HFF-Myc (cell line): ENCODE measurements at places on chromosomes 7 and 10.

GRCh38 chr7:14995774-14996173 is 93.2 kb upstream of the DGKB start:
- no peak for DNase-seq

- no peak for DNase-seq
These were observed 122.5 kb downstream of the KIAA1217 start for GRCh38 chr10:24331457-24331856.

DNA sequence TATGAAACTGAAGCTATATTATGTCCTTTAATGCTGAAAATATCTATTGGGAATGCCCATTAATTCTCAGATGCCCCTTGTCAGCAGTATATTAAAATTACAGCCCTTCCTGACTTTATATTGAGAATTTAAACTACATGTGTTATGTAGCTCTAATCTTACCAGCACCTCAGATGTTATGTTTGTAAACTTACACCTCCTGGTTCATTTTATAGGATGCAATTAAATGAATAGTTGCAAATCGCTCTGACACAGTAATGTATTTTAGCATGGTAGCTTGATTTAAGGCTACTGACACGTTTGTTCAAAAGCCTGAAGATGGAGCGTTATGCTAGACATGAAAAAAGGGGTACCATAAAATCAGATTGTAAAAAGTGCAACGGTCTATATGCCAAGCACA is 35.0 kb upstream of the MET start:
- DNase-seq: no peak

GRCh38 chr7:149245744-149246143 is 6.3 kb downstream of the ZNF212 start:
- DNase-seq: no peak

DNA sequence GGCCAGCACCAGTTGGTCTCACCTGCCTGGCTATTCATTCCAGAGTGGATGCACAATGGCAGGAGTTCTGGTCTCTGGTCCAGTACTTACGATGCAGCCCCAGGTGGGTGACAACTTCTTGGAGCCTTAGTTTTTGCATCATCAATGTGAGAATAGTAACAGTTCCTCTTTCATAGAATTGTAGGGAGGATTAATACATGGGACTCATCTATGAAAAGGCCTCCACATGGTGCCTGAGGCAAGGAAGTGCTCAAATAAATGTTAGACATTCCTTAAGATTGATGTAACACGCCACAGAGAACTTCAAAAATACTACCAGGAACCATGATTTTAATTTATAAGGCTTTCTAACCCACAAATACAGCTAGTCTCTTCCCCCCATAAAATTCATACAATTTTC is 120.1 kb upstream of the CHST15 start:
- DNase-seq: no peak

GRCh38 chr10:17112566-17112965 is 17.0 kb downstream of the CUBN start:
- no peak for DNase-seq

- DNase-seq: no peak
These were observed 101.3 kb downstream of the STRA8 start for GRCh38 chr7:135334830-135335543.

DNA sequence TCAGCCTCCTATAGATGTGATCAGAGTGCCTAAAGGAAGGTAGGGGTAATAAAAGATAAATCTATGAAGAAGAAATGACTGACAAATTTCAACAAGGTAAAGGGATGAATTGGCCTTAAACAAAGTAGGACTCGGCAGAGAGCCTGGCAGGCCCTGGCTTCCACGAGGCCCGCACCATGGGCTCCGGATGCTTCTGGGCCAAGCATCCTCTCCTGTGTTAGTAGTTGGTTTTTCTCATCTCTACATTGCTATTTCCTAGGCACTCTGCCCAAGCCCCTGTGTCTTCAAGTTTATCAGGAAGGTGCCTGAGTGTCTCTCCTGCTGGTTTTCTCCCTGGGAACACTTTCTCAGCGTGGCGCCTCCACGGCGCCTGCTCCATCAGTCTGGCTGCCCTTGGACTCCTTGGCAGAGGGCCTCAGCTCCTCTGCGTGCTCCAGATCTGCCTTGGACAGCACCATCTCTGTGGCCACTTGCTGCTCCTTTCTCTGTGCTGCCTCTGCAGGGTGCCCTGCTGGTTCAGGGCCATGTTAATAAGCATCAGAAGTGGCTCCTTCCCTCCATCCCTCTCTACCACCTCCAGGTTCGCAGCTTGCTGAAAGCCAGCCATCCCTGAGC is 413.3 kb upstream of the DPP6 start:
- no peak for DNase-seq

DNA sequence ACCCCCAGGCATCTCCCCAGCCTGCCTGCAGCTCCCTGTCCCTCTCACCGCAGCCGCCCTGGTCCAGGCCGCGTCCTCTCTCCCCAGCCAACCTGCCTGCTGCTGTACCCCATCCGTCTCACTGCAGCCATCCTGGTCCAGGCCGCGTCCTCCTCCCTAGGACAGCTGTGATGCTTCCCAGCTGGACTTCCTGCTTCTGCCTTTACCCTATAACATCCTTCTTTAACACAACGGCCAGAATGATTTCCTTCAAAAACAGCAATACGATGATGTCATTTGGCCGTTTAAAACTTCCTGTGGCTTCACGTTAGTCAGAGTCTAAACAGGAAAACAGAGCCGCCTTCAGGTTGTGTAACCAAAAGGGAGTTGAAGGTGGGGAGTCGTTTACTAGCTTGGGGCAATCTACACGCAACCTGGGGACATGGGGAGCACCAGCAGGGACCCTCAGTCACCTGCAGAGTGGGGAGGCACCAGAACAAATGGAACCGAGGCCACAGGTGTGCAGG is 32.2 kb upstream of the ZFAND2A start:
- DNase-seq: no peak

GRCh38 chr7:84044834-84045233 is 149.8 kb downstream of the SEMA3A start:
- no peak for DNase-seq

GRCh38 chr10:4947635-4948596 is 15.3 kb upstream of the AKR1C1 start:
- DNase-seq: peak; percentile 36

- peak; percentile 48 for DNase-seq
These were observed 42.6 kb upstream of the CC2D2B start for GRCh38 chr10:95864906-95865813.

DNA sequence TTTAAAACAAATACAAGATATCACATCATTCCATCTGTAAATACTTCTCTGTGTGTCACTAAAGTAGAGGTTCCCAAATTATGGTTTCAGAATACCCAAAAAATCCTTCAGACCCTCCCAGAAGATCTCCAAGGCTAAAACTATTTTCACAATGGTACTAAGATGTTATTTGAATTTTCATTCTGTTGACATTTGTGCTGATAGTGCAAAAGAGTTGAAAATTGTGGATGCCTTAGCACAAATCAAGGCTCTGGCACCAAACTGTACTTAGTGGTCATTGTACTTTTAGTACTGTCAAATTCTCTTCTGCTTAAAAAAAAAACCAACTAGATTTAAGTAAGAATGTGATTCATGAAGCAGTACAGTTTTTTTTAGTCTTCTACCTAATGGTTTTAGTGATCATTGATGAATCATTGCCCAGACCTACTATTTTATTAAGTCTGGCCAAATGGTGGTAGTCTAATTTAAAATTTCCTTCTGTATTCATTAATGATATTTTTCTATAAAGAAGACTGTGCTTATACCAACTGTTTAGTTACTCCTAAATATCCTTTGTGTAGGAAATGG is 50.5 kb downstream of the TPST1 start:
- DNase-seq: no peak

DNA sequence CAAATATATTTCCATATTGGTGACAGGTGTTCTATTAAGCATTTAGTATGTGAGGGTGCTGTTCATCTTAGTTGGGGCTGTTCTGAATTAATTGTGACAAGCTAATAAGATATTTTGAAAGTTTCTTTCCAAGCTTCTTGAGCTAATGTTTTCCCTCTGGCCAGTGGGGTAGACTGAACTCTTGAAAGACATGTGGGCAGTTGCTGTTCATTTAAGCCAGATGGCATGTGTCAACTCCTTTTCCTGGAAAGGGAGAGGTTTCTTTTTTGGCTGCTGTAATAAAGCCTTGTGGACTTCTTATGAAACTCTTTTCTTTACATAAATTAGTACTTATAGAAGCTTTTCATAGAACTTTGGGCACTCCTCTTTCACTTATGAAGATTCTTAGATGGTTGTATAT is 21.7 kb downstream of the RAB18 start:
- peak; percentile 52 for DNase-seq

DNA sequence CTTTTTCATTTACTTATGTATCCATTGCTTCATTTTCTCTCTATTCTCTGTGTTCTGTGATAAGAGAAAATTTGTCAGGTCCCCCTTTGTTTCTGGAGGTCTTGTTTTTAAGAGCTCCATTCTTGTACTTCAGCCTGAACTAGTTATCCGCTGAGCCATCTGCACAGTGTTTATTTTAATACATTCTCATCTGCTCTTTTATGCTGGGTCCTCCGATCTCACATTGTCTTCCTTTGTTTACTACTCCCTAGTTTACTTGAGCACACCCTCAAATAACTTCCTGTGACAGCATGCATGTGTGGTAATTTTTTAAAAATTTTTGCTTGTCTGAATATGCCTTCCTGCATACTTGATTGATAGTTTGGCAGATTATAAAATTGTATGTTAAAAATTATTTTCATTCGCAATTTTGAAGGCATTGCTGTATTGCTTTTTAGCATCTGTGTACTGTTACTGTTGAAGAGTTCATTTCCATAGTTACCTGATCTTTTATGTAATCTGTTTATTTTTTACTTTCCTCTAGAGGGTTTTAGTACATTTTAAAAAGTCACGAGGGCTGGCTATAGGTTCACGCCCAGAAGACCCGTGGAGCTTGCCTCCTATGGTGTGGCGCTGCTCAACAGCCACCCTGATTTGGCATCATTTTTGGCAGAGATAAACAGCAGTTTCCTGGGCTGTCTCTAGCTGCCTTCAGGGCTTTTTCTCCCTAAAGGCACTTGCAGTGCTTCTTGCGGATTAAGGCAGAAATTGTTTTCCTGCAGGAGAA is 31.9 kb downstream of the RSBN1L start:
- DNase-seq: peak; percentile 51

- DNase-seq: no peak
These were observed 64.1 kb downstream of the ZMIZ1 start for GRCh38 chr10:79132681-79133381.

- DNase-seq: no peak
These were observed 416.4 kb downstream of the TCERG1L start for GRCh38 chr10:130895161-130895560.

GRCh38 chr10:13977861-13978532 is 352.7 kb downstream of the FRMD4A start:
- no peak for DNase-seq

GRCh38 chr7:44637788-44638594 is 31.6 kb downstream of the OGDH start:
- DNase-seq: peak; percentile 59

DNA sequence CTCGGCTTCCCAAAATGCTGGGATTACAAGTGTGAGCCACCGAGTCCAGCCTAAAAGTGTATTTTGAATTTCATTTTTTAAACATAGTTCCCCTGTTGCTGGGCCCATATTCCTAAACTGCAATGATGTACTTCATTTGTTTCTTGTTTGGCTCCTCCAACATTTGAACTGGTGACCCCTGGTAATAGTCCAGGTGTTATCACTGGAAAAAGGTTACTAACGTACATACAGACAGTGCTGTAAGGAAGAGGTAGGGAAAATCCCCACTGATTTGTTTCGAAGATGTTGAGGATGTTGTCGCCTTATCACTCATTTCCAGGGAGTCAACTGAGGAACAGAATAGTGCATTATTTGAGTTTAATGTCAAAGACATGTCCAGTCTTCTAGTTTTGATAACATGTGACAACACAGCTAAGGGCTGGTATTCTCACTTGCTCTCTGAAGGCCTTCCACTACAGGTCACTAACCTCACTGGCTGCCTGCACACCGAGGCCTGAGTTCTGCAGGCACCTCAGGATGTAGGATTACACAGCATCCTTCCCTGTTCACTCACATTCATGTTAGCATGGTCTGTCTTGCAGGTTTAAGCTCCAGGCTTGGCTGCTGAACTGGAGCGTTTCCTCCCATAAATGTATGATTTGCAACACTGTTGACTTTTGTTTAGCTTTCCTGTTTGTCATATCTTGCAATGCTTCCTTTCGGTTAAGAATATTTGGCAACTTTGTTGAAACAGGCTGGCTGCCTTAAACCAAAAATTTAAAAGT is 362.8 kb downstream of the INHBA start:
- DNase-seq: no peak

DNA sequence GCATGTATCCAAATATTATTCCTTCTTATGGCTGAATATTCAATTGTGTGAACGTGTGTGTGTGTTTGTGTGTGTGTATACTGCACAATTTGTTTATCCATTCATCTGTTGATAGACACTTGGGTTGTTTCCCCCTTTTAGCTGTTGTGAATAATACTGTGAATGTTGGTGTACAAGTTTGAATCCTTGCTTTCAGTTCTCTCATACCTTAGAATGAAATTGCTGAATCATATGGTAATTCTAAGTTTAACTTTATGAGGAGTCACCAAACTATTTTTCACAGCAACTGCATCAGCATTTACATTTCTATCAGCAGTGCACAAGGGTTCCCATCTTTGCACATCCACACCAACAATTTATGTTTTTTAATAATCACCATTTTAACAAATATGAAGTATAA is 86.9 kb upstream of the GATAD1 start:
- no peak for DNase-seq

GRCh38 chr7:92461027-92462003 is 14.0 kb downstream of the GATAD1 start:
- no peak for DNase-seq

DNA sequence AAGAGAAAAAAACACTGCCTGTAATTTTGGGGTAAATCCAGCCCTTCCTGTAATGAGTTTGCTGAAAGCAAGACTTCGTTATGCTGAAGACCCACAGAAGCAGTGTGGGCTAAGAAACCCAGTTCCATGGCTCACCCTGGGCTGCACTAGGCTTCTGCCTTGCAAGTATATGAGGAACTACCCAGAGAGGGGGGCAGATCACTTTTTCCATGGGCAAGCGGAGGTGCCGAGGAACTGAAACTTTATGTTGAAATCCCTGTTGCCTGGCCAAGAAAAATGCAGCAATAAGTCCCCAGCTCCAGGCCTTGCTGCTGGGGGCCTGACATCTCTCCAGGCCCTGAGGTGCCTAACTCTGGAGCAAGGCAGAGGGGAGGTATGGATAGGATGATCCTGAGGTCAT is 8.5 kb downstream of the RASSF4 start:
- DNase-seq: no peak

DNA sequence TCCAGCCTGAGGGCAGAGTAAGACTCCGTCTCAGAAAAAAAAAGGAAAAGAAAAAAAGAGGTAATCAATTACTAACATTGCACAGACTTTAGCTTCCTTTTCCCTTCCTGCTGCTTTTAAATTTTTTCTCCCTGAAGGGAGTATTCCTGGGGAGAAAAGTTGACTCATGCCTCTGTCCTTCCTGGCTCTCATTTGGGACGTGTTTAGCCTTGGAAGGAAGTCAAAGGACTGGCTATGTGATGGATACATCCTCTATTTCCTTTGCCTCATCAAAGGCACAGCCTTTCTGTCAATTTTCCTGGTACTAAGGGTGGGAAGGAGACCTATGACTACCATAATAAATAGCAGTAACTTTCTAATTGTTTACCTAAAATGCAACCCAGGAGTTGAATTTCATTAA is 77.6 kb downstream of the ITGA8 start:
- DNase-seq: no peak
